Osteocyte (in vitro differentiated cells): ENCODE measurements at places on chromosomes 11 and 22. TPM values are rescaled to one million over a fixed set of nuclear protein-coding genes. Genes with fewer than 3 reads are reported as not detected.

DNA sequence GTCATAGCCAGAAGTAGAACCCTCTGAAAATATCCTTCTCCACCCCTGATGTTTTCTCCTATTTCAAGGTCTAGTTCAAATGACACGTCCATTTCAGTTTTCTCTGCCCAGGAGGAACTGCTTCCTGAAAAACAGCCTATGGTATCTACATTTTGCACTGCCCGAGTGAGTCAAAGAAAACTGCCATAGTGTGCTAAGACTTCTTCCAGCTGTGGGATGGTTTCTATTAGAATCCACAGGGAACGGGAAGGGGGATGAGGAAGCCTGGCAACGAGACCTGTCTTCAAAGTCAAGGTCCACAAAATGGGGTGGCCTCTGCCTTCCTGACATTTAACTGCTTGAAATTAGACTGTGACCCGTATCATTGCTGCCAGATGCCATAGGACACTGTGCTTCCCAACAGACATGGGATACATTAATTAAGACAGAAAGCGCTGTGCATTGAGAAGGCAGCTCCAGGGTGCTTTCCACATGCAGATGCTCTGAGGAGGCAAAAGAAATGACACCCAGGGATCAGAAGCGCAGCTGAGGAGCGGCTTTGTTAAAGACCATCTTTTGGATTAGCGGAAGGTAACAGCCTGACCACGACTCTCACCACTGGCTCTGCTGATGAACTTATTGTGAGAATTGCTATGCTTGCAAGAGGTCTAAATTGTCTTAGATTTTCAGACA lies 39.4 kb upstream of the NUP50 start:
- no peak overlapping the region for H3K27ac ChIP-seq
- H3K4me1 ChIP-seq = peaks cover 9% of the 10 kb centered on the region
- H3K4me3 ChIP-seq = no peak overlapping the region
- no peaks in the 10 kb centered on the region for H3K36me3 ChIP-seq

GRCh38 chr11:11532574-11532973 lies 89.2 kb downstream of the GALNT18 start:
- peak overlapping the region; percentile 57 for H3K27ac ChIP-seq
- H3K4me3 ChIP-seq = peak overlapping the region; percentile 55
- no peaks in the 10 kb centered on the region for H3K27me3 ChIP-seq
- peaks cover 57% of the 10 kb centered on the region for H3K4me1 ChIP-seq
- DNase-seq = no peak
- peaks cover 2% of the 10 kb centered on the region for H3K36me3 ChIP-seq

DNA sequence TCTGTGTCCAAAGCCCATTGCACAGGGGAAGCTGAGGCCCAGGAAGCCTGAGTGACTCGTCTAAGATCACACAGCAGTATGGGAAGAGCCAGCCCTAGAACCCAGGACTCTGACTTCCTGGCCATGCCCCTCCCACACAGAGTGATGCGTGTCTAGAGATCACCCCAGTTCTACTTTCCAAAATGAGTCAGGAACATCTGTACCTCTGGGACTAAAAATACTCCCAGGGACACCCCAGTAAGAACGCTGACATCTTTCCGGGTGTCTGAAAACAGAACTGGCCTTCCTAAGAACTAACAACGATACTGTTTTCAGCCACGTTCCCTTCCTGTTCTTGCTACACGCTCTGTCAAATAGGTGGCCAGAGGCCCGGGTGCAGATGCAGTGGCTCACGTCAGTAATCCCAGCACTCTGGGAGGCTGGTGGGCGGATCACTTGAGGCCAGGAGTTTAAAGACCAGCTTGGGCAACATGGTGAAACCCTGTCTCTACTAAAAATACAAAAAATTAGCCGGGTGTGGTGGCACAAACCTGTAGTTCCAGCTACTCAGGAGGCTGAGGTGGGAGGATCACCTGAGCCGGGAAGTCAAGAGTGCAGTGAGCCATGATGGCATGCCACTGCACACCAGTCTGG lies 21.7 kb upstream of the PDGFB start:
- no peak overlapping the region for H3K4me3 ChIP-seq
- no peaks in the 10 kb centered on the region for H3K27me3 ChIP-seq
- no peak for DNase-seq
- H3K27ac ChIP-seq = no peak overlapping the region
- no peaks in the 10 kb centered on the region for H3K4me1 ChIP-seq

DNA sequence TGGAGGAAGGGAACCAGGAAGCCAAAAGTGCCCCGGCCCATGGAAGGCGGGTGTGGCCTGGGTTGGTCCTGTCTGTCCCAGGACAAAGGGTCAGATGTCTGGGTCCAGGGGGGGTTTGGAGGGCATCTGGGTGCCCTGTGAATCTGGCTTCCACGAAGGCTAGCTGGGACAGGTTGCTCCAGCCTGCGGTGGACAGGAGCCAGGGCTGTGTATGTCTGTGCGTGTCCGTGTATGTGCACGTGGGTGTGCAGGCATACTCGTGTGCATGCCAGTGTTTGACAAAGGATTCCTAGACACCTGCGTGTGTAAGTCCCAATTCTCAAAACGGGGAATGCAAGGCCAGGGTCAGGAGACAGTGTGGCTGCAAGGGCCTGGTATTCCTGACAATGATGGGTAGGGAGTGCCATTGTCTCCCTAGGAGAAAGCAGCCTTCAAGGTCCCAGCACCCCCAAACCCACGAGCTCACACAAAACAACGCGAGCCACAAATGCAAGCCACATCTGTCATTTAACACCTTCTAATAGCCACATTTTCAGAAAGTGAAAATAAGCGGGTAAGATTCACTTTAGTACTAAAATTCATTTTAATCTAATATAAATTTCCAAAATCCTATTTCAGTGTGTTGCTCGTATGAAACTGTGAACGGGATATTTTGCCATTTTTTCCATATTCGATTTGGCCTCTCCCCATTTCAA lies 78.4 kb upstream of the WNT7B start:
- no peak for DNase-seq
- H3K27ac ChIP-seq = no peak overlapping the region
- no peaks in the 10 kb centered on the region for H3K36me3 ChIP-seq
- H3K27me3 ChIP-seq = no peaks in the 10 kb centered on the region
- H3K4me1 ChIP-seq = peaks cover 39% of the 10 kb centered on the region
- H3K4me3 ChIP-seq = no peak overlapping the region

Gene KDM4D
- 0.81 and 0.97 TPM in 2 replicates for total RNA-seq

Gene SLC43A3
- total RNA-seq = 14.9 and 17.1 TPM in 2 replicates

DNA sequence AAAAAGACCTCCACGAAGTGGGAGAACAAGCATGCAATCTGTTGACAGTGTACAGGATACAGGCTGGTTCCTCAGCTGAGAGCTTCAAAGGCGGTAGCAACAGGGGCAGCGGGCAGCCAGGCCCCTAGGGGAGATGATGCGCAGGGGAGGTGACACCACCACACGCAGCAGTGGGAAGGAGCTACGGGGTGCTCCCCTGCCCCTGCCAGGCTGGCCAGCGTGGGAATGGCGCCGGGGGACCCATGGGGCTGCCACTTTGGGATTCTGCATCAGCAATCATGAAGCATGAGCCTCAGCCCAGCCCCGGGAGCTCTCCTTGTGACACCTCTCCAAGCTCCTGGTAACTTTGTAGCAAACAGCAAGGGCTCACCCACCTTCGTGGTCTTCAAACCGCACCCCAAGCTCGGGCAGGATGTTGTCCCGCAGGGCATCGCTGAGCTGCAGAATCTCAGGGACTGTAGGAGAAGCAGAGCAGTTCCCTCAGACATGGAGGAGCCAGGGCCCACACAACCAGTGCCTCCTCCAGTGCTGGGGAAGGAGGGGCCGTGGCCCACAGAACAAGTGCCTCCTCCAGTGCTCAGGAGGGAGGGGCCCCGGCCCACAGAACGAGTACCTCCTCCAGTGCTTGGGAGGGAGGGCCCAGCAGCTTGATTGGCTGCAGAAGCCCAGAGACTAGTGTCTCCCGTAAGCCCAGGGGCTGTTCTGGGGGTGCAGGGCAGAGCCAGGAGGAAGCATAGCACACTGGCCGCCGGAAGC lies 14.6 kb upstream of the NAP1L4 start:
- H3K4me3 ChIP-seq = no peak overlapping the region
- no peak overlapping the region for H3K27ac ChIP-seq
- H3K4me1 ChIP-seq = peaks cover 19% of the 10 kb centered on the region
- DNase-seq = no peak

DNA sequence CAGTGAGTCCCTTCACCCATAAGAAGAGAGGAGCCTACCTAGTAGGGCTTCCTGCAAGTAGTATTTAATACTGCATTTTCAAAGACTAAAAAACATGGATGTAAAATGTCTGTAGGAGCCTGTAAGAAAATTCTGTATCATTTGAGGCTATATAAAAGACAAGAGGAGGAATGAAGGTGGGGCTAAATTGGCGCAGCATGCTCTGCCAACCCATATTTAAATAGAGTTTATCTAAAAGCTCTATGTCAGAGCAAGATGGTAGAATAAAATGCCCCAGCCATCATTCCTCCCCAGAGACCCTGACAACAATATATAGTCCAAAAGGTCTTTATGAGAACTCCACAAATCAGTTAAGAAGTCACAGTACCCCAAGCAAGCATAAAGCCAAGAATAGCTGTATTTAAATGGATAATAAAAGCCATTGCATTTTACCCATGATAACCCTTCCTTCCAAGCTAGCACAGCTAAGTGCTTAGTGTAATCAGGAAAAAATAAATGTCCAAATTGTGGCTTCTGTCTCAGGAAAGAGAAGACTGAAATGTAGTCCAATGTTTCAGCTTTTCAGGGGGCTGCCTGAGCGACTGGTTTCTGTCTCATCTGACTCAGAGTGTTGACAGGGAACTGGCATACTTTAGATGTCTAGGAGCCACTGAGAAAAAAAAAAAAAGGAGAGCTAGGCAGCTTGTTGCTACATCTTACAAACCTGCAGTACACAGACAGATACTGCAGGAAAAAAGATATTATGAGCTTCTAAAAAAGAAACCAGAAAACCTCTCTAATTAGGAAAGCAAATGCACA lies 258.6 kb downstream of the METTL15 start:
- H3K27me3 ChIP-seq = no peaks in the 10 kb centered on the region
- no peak for DNase-seq
- H3K4me1 ChIP-seq = no peaks in the 10 kb centered on the region
- peaks cover 23% of the 10 kb centered on the region for H3K36me3 ChIP-seq
- H3K27ac ChIP-seq = no peak overlapping the region

GRCh38 chr22:41070665-41071331 lies 21.6 kb upstream of the EP300 start:
- H3K4me3 ChIP-seq = no peak overlapping the region
- no peaks in the 10 kb centered on the region for H3K4me1 ChIP-seq
- H3K27me3 ChIP-seq = no peaks in the 10 kb centered on the region
- no peak for DNase-seq
- H3K27ac ChIP-seq = no peak overlapping the region
- no peaks in the 10 kb centered on the region for H3K36me3 ChIP-seq

GRCh38 chr22:48173773-48174160 lies 1411.3 kb downstream of the TBC1D22A start:
- no peaks in the 10 kb centered on the region for H3K27me3 ChIP-seq
- no peaks in the 10 kb centered on the region for H3K36me3 ChIP-seq
- H3K27ac ChIP-seq = no peak overlapping the region

- H3K27ac ChIP-seq = no peak overlapping the region
- peaks cover 3% of the 10 kb centered on the region for H3K36me3 ChIP-seq
- H3K4me3 ChIP-seq = no peak overlapping the region
- DNase-seq = no peak
- H3K27me3 ChIP-seq = no peaks in the 10 kb centered on the region
- H3K4me1 ChIP-seq = no peaks in the 10 kb centered on the region
Observed at GRCh38 chr11:82890936-82891335, 9.3 kb downstream of the PRCP start.

Gene MYO7A
- total RNA-seq = 0.08 TPM in 1 of 2 replicates, not detected in the other

Gene GRIA4
- total RNA-seq = not detected in 2 replicates

- peaks cover 16% of the 10 kb centered on the region for H3K4me1 ChIP-seq
- no peak for DNase-seq
- H3K27ac ChIP-seq = no peak overlapping the region
- H3K27me3 ChIP-seq = peaks cover 5% of the 10 kb centered on the region
- H3K36me3 ChIP-seq = no peaks in the 10 kb centered on the region
Observed at GRCh38 chr11:119618208-119618909, 110.6 kb downstream of the NECTIN1 start.

DNA sequence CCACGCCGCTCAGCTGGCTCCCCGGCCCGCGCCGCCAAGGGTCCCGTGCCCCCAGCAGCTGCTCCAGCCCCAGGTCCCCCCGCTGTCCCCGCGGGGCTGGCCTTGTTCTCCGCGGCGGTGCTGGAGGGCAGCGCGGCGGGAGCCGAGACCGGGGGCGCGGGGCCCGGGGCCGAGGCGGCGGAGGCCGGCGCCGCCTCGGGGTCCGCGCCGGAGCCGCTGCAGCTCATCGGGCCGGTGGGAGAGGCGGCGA lies 128 bp downstream of the TAF10 start:
- H3K4me1 ChIP-seq = peaks cover 25% of the 10 kb centered on the region
